ENCODE measurements at places on chromosomes 13 and 19.

- peak; percentile 70 for DNase-seq
Observed at GRCh38 chr19:45981350-45981749, 7.7 kb upstream of the NOVA2 start.

- peak; percentile 62 for DNase-seq
Observed at GRCh38 chr13:33057019-33057780, 41.0 kb downstream of the KL start.

DNA sequence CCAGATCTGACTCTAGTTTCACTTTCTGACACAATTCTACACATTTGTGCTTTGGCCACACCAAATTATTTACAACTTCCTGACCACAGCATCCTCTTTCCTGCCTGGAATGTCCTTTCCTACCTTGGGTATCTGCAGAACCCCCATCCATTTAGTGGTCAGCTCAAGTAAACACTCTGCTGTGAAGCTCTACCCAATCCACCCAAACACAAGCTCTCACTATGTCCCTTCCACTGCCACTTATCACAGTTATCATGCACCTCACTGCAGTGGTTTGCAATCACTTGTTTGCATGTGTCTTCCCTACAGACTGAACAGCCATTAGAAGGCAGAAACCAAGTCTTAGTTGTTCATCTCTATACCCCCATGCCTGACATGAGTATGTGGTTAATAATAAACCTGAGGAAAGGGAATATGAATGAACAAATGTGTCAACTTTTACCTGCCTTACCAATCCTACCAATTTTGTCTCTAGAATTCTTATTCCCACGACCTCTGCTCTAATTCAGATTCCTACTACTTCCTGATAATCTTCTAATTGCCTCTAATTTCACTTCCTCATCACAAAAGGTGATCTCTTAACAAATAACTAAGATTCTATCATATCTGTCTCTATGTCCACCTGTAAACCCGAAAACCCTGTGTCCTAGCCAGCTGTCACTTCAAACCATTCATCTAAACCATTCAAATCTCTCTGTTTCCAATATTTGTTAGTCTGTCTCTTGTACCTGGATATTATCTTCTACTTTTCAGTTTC is 25.1 kb downstream of the LNX2 start:
- no peak for DNase-seq

DNA sequence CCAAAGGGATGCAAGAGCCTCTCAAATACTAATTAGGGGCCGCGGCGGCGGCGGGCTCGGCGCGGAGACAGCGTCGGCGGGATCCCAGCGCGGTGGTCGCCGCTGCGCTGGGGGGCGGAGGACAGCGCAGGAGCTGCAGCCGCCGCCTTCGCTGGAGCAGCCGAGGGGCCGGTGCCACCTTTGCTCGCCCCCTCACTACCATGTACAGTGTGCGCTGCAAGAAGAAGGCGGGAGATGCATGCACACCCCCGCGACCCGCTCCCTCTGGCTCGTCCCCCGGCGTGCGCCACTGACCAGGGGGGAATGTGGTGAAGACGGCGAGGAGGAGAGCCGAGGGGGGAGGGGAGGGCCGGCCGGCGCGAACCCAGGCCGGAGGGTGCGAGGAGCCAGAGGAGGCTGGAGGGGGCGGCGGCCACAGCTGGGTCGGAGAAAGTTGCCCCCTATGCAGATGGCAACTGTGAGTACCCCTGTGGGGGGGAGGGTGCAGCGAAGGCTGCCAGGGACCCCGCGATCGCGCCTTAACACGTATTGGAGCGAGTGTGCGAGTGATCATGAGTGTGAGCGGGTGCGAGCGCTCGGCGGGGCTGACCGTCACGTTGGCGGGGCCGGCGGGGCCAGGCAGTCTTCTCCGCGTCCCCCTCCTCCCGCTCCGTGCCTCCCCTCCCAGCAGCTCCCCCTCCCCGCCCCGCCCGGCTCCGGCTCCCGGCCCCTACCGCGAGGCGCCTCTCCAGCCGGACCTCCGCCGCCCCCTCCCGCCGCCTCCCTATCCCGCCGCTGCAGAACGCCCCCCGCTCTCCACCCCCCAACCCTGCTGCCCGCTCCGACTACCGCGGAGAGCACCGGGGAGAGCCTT is 808 bp downstream of the SLITRK5 start:
- no peak for DNase-seq

- DNase-seq: no peak
Observed at GRCh38 chr13:30061217-30061616, 210.8 kb upstream of the UBL3 start.

DNA sequence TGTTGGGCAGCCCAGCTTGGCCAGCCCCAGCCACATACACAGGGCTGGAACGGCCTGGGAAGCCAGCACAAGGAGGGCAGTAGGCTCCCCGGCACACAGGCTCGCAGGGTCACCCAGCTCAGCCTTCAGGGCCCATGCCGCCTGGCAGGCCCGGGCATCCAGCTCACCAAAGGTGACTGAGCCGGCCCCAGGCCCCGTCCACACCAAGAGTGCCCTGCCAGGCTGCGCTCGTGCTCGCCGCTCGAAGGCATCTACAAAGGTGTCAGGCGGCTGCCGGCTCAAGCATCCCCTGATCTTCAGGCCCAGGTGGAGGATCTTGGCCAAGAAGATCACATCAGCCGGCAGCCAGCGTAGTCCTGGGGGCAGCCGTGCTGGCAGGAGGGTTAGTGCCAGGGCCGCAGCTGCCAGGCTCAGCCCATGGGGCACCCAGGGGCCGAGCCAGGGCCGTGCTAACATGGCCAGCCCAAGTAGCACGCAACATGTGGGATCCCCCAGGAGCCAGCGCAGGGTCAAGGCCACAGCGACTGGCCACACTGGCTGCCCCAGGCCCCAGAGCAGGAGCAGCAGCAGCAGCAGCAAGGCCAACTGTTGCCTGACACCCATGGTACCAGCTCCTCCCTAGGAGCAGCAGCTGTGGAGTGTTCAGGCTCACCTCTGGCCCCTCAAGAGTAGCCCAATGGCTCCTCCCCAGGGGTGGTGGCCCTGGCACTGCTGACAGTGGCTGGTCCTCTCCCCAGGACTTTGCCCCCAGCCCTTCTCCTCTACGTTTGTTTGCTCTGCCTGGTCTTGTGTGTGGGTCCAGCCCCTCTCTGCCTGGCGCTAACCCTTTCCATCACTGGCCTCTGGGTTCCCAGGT is at the start of gene SLC27A5:
Gene SLC27A5 (minus strand): TSS at position 640 of the 856 bp plus-strand sequence. CDS start 37 bp downstream, at position 603.
- no peak for DNase-seq
